ENCODE measurements at places on chromosomes 1 and 21.

DNA sequence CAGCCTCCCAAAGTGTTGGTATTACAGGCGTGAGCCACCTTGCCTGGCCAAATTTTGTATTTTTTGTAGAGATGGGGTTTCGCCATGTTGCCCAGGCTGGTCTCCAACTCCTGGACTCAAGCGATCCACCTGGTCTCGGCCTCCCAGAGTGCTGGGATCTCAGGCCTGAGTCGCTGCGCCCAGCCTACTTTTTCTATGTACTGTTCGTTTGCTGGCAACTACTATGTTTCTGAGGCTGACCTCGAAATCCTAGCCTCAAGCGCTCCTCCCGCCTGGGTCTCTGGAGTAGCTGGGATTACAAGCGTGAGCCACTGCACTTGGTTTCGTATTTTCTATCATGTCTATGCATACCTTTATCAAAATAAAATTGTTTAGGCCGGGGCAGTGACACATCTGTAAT, 675 bp upstream of the TEKT2 start:
- no peak for DNase-seq

DNA sequence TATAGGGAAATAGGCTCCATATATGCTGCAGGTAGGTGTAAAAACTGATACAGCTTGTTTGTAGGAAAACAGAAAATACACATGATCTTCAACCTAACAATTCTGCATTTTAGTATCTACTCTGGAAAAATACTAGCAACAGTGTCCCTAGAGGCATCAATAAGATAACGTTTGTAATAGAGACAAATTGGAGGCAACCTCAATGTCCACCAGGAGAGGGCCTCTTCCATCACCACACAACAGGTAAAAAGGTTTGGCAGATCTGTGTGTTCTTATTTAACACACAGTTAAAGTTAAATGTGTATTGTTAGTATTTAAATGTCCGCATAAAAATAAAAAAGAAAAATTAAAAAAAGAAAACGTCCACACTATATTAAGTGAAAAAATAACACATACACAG, 5.4 kb downstream of the EIF2D start:
- DNase-seq: no peak

DNA sequence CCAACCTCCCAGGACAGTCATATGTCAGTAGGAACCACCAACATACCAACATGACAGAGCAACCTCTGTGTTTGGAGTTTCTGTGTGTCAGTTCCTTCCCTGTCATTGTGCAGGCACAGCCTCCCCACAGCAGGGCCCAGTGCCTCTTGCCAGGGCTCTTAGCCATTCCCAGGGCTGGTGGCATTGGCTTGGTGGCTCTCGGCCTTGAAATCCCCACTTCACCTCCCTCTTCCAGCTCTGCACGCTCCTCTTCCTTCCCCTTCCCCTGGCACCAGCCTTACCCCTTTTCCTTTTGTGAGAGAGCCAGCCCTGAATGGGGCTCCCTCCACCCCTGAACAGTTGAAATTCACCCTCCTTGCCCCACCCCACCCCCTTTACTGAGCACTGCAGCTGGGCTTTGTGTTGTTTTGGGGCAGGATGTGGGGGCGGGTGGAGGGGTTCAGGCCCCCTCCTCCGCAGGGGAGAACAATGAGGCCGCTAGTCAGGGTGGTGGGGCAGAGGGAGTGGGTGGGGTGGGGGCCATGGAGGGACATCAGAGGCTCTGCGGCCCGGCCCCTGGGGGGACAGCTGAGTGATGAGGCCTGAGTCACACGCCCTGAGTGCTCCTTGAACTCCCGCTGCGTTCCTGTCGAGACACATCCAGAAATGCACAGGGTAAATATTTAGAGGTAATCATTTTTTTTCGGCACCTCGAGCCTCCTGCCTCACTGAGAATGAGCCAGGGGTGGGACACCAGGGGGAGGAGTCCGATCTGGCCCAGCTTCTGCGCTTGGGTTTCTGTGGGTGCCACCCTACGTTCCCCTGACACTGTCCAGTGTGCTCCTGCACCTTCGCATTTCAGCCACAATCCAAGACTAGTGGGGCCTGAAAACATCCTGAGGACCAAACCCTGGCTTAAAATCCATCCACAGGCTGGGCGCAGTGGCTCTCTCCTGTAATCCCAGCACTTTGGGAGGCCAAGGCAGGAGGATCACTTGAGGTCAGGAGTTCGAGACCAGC, 28.6 kb downstream of the LGR6 start:
- DNase-seq: no peak

DNA sequence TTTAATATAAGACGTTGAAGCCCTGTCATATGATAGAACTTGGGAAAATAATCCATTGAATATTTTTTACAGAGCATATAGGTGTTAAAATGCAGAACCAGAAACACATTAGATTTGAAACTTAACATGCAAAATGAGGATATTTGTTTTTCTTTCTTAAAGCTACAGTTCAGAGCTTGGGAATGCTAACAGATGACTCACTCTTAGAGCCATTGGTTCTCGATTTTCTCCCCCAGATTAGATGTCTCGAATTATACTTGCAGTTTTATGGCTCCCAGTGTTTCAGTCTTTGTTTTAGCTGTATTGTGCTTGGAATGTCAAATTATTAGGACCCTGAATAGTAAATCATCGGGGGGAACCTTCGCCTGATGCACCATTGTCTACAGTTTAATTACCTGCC, 575.7 kb upstream of the ZP4 start:
- no peak for DNase-seq

DNA sequence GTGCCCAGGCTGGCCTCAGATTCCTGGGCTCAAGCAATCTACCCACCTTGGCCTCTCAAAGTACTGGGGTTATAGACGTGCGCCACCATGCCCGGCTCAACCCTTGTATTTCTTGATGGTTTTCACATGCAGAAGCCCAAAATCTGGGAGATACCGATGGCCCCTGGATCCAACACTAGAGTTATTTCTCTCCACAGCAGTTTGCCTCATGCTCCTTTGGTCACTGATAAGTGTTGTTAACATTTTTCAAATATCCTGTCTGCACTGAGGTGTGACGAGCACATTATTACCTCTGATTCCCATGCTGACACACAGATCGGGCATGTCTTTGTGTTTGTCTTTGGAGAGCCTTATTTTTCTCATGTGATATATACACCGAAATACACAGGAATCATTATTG, 107.0 kb downstream of the KIF26B start:
- DNase-seq: no peak

DNA sequence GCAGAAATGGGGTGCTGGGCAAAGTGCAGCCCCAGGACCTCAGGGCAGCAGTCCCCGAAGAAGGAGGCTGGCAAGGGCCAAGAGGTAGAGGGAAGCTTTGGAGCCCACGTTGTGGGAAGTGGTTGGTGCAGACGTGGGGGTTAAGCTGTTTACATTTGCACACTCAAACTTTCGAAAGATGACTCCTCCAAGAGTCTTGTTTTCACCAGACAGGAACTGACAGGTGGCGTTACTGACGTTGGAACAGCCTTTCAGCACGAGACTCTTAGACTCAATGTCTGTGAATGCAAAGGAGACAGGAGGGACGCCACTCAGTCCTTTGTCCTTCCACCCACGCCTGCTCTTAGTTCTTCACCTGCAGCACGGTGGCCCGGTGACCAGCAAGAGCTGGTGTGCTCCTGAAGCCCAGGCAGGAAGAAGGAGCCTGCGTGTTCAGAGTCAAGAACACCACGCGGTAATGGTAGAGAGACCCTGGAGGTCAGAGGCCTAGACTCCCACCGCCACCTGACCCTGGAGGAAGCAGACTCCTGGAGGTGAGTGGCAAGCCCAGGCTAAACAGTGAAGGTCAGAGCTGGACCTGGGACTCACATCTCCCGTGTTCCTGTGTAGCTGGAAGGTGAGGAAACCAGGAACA, 15.9 kb downstream of the LYPD8 start:
- no peak for DNase-seq

All from anterior cingulate cortex (tissue), 58 donors.